WTC11 (cell line): ENCODE measurements at places on chromosomes 5 and 9. TPM values are rescaled to one million over a fixed set of nuclear protein-coding genes. Genes with fewer than 3 reads are reported as not detected.

The GARNL3 gene
- total RNA-seq = 17.8 to 22.4 TPM (median 20.3 TPM) in 3 replicates

- no peak for DNase-seq
These were observed 33.9 kb downstream of the TENT4A start for GRCh38 chr5:6747103-6747502.

The CENPH gene
- 79.0 to 87.4 TPM (median 86.4 TPM) in 3 replicates for total RNA-seq

The PSD2 gene
- total RNA-seq = 0.55 to 0.57 TPM (median 0.57 TPM) in 3 replicates

DNA sequence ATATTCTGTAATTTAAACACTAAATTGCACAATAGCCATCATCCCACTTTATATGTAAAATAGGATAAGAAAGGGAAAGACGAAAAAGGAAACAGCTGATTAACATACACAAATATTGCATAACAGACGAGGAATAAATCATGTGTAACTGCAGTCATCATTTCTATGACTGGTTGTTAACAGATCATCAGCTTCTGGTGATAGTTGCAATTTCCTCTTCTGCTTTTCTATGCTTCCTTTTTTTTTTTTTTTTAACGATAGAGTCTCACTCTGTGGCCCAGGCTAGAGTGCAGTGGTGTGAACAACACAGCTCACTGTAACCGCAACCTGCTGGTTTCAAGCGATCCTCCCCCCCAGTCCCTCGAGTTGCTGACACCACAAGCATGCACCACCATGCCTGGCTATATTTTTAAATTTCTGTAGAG lies 22.5 kb upstream of the JAKMIP2 start:
- no peak for DNase-seq

GRCh38 chr5:121199216-121199999 lies 652.3 kb upstream of the FTMT start:
- DNase-seq = no peak

DNA sequence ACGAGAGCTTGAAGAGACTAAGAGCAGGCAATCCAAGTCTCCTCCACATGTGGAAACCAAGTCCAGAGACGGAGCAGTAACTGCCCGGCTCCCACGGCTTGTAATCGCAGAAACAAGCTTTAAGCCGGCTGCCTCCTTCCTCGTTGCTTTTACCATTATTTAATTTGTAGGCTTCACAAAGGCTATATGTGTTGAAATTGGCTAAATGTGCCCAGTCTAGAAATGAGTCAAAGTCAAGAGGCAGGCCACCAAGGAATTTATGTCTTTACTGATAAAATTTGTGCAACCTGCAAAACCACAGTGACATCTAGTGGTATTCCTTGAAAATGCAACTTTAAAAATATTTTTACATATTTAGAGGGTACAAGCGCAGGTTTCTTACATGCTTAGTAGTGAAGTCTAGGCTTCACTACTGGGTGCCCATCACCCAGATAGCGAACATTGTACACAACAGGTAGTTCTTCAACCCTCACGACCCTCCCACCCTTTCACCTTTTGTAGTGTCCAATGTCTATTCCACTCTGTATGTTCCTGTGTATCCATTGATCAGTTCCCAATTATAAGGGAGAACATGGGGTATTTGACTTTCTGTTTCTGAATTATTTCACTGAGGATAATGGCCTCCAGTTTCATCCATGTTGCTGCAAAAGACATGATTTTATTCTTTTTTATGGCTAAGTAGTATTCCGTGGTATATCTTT lies 33.5 kb upstream of the EBF1 start:
- no peak for DNase-seq

The ENC1 gene
- 10.7 to 18.3 TPM (median 11.4 TPM) in 3 replicates for total RNA-seq

GRCh38 chr9:88673886-88674285 lies 138.9 kb downstream of the NXNL2 start:
- DNase-seq = no peak

GRCh38 chr5:111781200-111781599 lies 24.2 kb upstream of the NREP start:
- no peak for DNase-seq

The HCN1 gene
- 2.0 to 6.9 TPM (median 2.2 TPM) in 3 replicates for total RNA-seq

The MUSK gene
- not detected in 3 replicates for total RNA-seq

GRCh38 chr5:73445665-73446630 lies 2.6 kb downstream of the FOXD1 start:
- no peak for DNase-seq

The FAXDC2 gene
- total RNA-seq = 3.9 to 6.0 TPM (median 5.5 TPM) in 3 replicates

The TAS2R1 gene
- total RNA-seq = not detected in 3 replicates

DNA sequence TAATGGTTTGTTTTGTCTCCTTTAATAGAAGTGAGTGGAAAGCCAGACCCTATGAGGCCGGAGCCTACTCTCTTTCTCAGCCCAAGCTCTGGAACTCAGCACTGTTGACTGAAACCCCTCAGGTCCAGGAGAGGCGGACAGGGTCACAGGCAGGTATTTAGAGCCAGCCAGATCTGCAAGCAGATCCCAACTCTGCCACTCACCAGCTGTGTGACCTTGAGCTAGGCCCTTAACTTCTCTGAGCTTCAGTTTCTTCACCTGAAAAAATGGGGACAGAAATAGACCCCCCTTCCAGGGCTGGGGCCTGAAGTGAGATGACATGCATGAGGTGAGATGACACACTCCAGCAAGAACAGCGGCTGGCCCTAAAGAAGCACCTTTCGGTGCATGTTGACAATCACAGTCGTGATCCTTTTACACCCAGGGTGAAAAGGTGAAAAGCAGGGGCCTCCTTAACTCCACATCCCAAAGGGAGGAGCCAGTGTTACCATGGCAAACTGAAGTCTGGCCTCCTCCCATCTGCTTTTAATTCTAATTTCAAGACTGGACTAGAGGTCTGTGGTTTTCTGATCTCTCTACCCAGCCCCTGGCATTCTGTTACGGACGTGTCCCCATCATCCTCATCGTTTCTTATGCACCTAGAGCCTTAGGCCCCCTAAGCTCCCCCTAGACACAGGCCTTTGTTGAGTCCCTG lies 27.2 kb downstream of the MORN5 start:
- no peak for DNase-seq

GRCh38 chr5:169393907-169394306 lies 93.0 kb upstream of the SLIT3 start:
- no peak for DNase-seq

- no peak for DNase-seq
These were observed 1.9 kb downstream of the CDH18 start for GRCh38 chr5:19986031-19986619.

GRCh38 chr9:133788045-133788818 lies 50.1 kb upstream of the SARDH start:
- DNase-seq = no peak

DNA sequence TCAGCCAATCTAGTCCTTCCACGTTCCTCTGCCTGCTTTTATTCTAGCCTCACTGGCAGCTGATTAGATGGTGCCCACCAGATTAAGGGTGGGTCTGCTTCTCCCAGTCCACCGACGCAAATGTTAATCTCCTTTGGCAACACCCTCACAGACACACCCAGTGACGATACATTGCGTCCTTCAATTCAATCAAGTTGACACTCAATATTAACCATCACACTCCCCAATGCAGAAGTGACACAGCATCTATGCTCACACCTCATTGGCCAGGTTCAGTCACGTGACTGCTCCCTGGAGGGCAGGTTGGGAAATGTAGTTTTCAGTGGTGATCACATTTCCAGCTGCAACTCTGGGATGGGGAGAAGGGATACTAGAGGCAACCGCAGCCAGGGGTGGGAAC lies 13.0 kb downstream of the SUSD3 start:
- peak; percentile 62 for DNase-seq

- no peak for DNase-seq
These were observed 107.5 kb downstream of the PBX3 start for GRCh38 chr9:125854553-125855275.

The LRRC19 gene
- total RNA-seq = not detected in 3 replicates

GRCh38 chr5:176629853-176630680 lies at the start of the genes EIF4E1B and SNCB:
Gene EIF4E1B (plus strand): TSS chr5:176630675. CDS start chr5:176642788, 12,113 bp downstream.
Gene SNCB (minus strand): TSS chr5:176630534. CDS start chr5:176629654, 880 bp downstream.
- DNase-seq = peak; percentile 72

The NR2F1-AS1 gene
- total RNA-seq = 0.76 to 1.7 TPM (median 1.5 TPM) in 3 replicates

DNA sequence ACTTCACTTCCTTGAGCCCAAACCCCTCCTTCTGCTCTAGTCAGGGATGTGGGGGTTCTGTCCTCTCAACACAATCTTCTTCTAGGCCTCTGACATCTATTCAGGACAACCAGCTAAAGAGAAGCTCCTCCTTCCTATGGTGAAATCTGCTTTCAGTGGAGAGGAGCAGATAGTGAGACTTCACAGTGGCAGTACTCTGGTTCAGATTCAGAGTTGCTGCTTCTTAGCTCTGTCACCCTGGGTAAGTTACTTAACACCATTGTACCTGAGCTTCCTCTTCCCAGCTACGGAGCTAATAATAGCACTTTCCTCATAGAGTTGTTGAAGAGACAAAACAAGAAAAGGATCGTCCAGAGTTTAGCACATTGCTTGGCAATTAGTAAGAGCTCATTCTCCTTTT lies 77.3 kb upstream of the LARP1 start:
- DNase-seq = no peak

The ABCA1 gene
- total RNA-seq = 4.6 to 7.8 TPM (median 5.8 TPM) in 3 replicates

DNA sequence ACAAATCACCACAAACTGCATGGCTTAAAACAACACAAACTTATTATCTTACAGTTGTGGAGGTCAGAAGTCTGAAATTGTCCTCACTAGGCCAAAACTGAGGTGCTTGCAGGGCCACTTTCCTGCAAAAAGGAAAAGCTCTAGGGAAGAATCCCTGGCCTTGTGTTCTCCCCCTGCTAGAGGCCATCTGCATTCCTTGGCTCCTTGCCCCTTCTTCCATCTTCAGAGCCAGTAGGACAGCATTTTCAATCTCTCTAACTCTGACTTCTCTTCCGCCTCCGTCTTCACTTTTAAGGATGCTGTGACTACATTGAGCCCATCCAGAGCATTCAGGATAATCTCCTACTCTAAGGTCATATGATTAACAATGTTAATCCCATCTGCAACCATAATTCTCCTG lies 236.6 kb downstream of the CDK5RAP2 start:
- DNase-seq = no peak

DNA sequence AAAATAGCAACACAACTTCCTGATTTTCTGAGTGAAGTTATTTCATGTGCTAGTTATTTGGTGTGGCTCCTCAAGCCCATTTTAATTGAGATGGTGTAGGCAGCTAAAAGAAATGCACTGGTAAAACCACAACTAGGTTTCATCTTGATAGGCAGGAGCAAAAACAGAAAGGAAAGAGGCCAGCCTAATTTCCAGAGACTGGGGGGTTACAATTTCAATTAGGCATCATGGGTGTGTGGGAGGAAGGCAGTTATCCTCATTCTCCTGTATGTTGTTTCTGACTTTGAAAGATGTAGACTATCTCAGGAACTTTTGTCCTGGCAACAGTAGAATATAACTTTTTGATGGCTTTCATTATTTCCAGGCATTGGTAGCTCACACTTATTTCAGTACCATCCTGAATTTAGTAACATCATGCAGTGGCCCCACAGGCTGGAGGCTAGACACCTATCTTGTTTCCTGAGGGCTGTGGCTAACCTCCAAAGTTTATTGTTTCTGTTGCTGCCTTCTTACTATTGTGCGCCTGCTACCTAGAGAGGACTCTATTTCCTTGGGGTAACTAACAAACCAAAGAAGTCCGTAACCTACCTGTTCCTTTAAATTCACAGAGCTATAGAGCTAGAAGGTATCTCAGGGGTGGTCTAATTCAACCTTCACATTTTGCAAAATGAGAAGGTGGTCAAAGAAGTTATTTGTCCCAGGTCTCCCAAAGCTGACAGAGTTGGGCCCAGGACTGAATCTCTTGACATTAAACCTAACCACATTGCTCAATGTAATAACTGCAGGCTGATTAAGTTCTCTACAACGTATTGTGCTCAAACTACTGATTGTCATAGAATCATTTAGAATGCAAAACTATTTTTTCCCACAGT lies 42.4 kb downstream of the FYB1 start:
- DNase-seq = no peak

- DNase-seq = no peak
These were observed 5.4 kb downstream of the SRFBP1 start for GRCh38 chr5:121967187-121967586.

GRCh38 chr9:128607642-128608350 lies 48.9 kb downstream of the DYNC2I2 start:
- no peak for DNase-seq

DNA sequence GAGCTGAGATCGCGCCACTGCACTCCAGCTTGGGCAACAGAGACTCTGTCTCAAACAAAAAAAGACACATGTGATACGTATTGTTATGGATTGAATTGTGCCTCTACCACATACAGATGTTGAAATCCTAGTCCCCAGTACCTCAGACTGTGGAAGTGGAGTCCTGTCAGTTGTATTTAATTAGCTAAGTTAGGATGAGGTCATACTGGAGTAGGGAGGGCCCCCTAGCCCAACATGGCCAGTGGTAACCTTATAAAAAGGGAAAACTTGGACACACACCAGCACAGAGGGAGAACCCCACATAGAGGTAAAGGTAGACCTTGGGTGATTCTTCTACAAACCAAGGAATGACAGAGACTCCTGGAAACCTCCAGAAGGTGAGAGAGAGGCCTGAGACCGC lies 119.8 kb downstream of the GADD45G start:
- DNase-seq = no peak

DNA sequence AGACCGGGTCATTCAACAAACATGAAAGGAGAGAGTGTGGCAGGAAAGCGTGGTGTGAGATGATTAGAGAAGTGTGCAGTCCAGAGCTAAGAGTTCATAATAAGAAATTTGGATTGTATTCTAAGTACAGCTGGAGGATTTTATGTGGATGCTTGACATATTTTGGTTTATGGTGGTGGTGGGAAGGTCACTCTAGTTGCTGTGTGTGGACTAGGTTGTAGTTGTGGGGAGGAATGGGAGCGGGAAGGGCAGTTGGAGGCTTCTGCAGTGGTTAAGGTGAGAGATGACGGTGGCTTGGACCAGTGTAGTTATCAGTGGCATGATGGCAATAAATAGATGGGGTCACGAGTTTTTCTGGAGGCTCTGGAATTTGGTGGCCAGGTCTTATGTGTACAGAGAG lies 45.7 kb upstream of the GPR151 start:
- no peak for DNase-seq

GRCh38 chr5:76524868-76525267 lies 98.3 kb downstream of the F2RL2 start:
- no peak for DNase-seq

- DNase-seq = no peak
These were observed 467.5 kb downstream of the DTWD2 start for GRCh38 chr5:118520771-118521415.

- no peak for DNase-seq
These were observed 764.2 kb downstream of the IRX1 start for GRCh38 chr5:4359847-4360246.

- DNase-seq = no peak
These were observed 152.4 kb downstream of the ACTL7B start for GRCh38 chr9:108703429-108703828.
